ENCODE measurements at places on chromosomes 6 and 20.

- no peak for DNase-seq
Observed at GRCh38 chr20:14410869-14411555, 73.6 kb upstream of the FLRT3 start.

GRCh38 chr6:132763269-132763668 lies 5.6 kb upstream of the VNN2 start:
- DNase-seq: peak; percentile 10

DNA sequence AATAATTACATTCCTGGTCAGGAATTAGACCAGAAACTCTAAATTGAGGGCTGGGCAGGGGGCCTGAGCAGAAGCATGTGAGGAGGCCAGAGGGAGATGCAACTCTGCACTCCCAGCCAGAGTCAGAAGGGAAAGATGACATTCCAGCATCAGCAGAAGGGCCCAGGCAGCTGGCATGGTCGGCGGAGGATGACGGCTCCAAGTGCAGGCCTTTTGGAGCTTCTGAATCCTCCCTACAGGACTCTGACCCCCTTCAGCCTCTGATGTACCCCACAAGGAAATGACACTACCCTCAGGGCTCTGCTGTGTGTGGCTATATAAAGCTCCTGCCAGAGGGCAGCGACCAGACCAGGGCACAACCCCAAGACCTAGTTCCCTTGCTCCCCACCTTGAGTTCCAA lies 1.9 kb downstream of the LRFN2 start:
- no peak for DNase-seq

GRCh38 chr6:10384610-10385523 lies 30.0 kb downstream of the TFAP2A start:
- no peak for DNase-seq

DNA sequence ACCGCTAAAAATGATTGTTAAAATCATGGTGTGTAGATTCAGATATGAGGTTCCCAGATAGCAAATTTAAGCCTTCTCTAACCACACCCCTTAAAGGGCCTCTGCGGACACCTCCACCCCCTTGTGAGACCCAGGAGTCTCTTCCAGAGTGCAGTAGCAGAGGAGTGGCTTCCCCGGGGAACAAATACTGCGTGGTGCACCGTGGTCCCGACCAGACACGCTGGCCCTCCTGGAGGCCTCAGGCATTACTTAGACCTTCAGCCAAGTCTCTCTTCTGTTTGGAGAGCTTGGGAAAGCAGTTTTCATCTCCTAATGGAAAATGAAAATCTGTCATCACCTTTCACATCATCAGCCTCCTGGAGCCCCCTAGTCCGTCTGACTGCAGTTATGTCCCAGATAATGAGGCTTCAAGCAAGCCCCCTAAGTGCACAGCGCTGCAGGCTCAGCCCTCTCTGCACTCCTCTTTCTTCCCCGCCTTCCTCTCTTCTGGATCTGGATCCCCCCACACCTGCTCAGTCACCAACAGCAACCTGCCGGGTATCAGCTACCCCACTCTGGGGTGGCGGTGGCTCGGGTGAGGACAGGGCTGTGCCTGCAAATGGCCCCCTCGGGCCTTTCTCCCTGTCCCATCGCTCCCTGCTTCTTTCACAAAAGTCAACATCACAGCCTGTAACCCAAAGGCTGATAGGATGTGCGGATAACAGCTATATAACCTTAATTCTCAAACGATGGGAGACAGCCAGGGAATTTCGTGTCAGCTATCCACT lies 58.8 kb upstream of the TAGAP start:
- DNase-seq: no peak

- no peak for DNase-seq
Observed at GRCh38 chr6:27565839-27566779, 93.2 kb upstream of the ZNF184 start.

DNA sequence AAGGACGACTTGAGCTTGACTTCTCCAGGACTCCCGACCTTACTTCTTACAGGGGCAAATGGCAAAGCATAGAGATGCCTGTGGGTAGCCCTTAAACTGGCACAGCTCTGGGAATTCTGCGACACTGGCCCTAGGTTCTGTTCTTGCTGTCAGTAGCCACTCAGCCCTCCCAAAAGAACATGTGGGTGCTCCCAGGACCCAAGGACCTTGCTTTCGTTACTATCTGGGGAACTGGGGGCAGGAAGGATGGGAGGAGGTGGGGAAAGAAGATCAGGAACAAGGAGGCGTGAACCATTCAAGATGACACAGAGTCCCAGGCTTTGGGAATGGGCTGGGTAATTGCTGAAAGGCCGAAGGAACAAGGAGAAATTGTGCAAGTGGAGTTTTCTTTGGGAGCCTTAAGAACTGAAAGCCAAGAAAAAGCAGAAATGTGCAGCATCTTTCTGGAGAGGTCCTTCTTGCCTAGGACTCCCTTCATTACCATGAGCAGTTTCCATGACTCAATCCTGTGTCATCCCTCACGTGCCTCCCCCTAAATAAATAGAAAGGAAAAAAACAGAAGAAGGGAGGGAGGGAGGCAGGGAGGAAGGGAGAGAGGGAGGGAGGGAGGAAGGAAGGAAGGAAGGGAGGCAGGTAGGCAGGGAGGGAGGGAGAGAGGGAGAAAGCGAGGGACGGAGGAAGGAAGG lies 284.6 kb upstream of the FOXQ1 start:
- DNase-seq: peak; percentile 71

DNA sequence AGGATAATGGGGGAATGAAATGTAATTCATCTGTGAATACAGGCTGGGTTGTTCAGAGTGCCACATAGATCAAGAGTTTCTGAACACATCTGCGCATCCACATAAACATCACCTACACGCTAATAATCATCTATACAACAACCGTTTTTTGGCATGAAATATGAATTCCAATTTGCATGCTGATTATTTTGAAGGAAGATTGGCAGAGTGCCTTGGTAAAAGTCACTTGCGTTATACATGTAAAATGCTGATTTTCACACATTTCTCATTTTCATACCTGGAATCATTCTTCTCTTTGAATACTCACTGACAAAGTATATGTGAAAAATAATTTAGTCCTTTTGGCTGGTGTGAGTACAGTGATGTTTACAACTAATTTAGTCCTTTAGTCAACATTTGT lies 17.7 kb downstream of the COL9A1 start:
- no peak for DNase-seq

DNA sequence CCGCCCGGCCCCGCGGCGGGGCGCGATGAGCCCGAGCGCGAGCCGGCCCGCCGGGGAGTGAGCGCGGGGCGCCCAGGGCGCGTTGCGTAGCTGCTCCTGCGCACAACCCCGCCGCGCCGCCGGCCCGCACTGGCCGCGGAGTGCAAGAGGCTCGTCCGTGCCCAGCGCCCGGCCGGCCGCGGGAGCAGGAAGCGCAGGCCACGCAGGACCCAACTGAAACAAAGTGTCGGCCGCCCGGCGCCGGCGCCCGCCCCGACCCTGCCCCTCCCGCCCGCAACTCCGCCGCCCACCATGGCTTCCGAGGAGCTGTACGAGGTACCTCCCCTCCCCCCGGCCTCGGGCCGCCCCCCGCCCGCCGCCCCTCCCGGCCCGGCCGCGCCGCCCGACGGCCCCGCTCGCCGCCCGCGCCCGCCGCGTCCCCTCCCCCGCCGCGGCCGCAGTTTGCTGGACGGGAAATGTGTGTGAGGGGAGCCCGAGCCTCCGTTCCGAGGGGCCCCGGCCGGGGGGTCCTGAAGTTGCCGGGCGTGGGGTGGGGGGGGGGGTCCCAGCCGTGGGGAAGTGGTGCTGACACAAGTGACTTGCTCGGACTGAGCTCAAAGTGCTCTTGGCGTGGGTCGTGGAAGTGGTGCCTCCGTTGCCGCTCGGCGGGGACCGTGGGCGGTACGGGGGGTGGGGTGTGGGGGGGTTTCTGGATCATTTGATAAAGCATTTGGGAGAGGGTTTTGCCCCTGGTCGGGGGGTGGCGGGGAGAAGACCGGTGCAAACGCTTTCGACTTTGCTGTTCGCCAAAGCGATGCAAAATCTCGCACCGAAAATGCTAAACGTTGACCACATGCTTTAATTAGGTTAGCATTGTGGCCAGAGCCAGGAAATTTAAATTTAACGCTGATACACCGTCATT lies 539 bp downstream of the CDYL start:
- DNase-seq: peak; percentile 40

DNA sequence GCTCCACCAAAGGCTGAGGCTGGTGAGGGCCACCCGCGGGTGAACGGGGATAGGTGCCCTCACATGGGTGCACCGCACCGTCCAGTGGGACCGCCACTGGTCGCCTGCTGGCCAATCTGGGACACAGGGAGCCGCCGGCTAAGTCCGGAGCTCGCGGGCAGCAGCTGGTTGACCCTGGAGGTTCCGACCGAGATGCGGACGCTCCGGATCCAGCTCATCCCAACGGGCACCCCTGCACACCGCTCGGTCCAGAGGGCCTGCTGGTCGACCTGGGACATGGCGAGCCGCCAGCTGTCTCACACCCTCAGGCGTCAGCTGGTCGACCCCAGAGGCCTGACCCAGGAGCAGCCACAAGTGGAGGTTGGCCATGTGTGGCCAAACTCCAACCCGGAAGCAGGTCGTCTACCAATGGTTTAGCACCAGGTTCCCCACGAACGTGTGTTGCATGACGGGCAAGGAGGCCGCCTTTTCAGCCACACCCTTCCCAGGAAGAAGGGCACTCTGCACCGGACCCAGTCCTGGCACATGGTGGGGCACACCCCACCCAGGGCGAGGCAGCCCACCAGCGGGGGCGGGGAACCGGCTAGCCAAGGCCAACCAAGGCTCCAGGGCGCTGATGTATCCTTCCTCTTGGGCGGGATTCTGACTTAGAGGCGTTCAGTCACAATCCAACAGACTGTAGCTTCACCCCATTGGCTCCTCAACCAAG lies 746.0 kb upstream of the DEFB115 start:
- no peak for DNase-seq

DNA sequence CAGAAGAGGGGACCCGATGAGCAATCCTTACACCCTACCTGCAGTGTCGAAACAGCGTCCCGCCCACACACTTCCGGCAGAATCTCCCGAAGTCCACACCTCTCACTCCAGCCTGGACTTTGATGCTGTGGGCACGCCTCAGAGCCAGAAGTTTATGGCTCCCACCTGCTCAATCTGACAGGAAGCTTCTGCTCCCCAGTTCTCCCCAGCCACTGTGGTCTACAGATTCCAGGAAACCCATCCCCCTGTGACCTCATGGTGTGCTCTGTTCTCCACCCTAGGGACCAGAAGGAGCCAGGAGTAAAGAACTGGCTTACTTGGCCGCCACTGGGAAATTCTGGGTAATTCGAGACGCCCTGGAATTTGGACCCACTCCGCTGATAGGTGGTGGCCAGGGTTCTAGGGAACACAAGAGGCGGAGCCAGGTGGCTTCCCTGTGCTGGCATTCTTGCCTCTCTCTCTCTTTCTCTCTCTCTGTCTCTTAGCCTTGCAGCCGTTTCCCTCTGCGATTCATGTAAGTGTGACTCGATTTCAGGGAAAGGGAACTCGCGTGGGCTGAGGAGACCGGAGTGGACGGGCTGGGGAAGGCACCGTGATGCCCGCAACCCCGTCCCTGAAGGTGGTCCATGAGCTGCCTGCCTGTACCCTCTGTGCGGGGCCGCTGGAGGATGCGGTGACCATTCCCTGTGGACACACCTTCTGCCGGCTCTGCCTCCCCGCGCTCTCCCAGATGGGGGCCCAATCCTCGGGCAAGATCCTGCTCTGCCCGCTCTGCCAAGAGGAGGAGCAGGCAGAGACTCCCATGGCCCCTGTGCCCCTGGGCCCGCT lies at the start of gene TRIM15:
TSS of gene TRIM15 (plus strand) at position 457 of the 828 bp plus-strand sequence. CDS start at position 596, 139 bp downstream.
- DNase-seq: no peak

DNA sequence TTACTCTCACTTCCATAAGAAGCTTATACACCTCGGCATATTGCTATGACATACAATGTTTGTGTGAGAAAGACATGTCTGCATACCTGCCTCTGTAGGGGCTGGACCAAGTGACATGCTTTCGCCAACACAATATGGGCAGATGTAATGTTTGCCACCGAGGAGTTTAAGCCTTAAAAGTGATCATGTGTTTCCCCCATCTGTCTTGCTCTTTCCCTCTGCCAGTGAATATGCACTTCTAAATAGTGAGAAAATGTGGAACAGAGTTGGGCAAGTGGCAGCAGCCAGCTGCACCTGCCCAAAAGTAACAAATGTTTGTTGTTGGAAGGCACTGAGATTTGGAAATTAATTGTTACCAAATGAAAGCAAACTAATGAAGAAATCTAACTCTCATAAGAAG lies 274.8 kb upstream of the BTBD3 start:
- no peak for DNase-seq

- DNase-seq: no peak
Observed at GRCh38 chr20:50409495-50409894, 100.7 kb upstream of the PTPN1 start.

DNA sequence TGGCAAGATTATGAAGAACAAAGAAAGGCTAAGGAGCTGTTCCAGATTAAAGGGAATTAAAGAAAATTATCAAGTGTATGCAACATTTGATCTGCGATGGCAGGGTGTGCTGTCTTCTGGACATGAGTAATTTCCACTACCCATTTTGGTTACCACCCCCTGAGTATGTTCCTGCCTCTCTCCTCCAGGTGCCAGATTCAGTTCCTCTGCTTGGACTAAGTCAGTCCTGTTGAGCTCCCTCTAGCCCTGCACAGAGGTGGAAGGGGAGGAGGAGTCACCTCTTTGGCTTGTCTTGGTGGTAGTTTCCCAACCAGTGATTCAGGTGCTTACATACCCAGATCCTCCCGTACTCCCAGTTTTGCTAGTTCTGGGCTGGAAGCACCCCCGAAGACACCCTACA lies 22.2 kb upstream of the SNRPB2 start:
- no peak for DNase-seq

DNA sequence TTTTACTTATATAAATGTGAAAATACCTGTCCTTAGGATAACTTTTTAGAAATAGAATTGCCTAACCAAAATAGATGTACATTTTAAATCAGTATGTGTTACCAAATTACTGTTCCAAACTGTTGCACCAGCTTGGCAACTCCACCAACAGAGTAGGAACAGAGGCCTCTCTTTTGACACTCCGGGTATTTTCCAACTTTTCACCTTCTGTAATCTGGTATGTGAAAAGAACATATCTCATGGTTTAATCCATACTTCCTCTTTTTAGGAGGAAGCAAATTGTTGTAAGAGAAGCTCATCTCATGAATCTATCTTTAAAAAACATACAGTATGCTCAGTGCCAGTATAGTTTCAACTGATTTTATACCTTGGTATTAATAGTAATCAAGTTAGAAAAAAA lies 24.9 kb downstream of the RNF144B start:
- no peak for DNase-seq

GRCh38 chr6:38715016-38715689 lies at the start of gene DNAH8:
DNAH8 (plus strand) TSS chr6:38715311; CDS start chr6:38722810, 7,499 bp downstream.
- peak; percentile 5 for DNase-seq

DNA sequence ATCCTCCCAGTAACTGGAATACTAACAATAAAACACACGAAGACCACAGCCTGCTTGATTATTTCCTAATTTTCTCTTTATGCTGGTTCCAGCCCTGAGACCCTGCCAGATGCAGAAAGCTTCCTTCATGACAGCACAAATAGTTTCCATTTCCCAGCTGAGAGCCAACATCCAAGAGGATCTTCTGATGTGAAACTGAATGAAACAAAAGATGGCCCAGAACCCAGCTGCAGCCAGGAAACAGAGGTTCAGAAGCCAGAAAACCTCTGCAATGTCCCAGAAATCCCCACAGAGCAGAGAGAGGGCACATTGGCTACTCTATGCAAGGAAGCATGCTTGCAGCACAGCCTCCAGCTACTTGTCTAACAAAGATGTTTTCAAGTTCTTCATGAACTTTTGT lies 61.8 kb upstream of the PLEKHG1 start:
- no peak for DNase-seq

- DNase-seq: no peak
Observed at GRCh38 chr20:56748476-56749377, 119.6 kb downstream of the TFAP2C start.

GRCh38 chr6:2857580-2858337 lies 16.1 kb upstream of the SERPINB1 start:
- DNase-seq: peak; percentile 56
